ENCODE measurements at places on chromosomes 4 and X.

GRCh38 chr4:107468812-107469211, 251.2 kb downstream of the PAPSS1 start:
- DNase-seq, result peak; percentile 44

DNA sequence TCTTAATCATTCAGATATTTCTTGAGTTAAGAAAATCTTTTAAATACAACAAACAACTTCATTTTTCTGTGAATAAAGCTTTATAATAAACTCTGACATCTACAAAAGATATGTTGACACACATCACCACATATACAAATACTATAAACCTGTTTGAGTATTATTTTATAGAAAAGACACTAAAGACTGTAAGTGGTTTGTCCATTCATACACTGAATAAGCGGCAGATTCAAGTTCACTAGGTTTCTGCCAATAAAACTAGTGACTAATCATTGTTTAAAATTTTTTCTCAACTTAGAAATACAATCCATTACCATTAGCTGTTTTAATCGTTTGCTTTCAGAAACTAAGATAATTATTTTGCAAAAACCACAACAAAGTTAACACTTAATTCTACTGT, 1900.0 kb downstream of the C4orf33 start:
- no peak for DNase-seq

DNA sequence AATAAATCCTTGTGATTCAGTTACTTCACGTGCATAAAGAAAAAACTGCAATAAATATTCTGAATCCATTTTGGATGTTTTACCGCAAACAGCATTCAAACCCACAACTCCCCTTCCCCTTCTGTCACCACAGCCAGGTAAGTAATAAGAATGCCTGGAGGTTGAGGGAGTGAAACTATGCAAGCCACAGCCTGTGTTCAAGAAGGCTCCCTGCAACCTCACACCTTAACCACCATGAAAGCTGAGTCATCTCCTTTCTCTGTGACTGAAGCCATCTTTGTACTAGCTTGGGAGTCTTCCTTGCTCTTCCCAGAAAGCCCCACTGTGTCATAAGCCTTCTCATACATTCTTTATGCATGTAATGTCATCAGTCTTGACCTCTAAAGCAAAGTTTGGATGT, 297.0 kb upstream of the PUDP start:
- DNase-seq, result no peak

- no peak for DNase-seq
These were observed 99.5 kb upstream of the KLHL13 start for GRCh38 chrX:118216087-118216486.

DNA sequence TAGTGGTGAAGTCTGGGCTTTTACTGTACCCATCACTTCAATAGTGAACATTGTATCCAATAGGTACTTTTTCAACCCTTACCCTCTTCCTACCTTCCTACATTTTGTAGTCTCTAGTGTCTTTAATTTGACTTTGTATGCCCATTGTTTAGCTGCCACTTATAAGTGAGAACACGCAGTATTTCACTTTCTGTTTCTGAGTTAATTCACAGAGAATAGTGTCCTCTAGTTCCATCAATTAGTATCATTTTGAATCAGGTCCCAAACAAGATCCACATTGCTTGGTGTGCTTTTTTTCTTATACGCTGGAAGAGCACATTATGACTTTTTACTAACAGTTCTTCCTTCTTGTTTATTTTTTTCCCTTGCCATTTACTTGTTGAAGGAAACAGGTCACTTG, 176.0 kb upstream of the WDFY3 start:
- no peak for DNase-seq

DNA sequence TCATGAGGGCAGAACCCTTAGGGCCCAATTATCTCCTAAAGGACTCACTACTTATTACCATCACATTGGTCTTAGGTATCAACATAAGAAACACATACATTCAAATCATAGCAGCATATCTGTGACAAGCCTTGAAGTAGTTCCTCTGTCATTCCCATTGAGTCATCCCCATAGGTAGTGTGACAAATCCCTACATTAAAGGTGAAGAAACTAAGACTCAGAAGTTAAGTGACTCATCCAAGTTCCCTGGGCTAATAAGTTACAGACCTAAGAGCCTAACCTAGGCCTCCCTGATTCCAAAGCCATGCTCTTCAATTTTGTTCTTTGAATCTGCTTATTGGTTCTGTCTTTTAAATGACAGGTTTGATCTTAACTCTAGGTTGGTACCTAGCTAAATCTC, 58.2 kb downstream of the CD38 start:
- DNase-seq, result no peak

- DNase-seq, result no peak
These were observed 1.2 kb upstream of the TMSB4X start for GRCh38 chrX:12973561-12974304.

- no peak for DNase-seq
These were observed 36.7 kb upstream of the KLHL13 start for GRCh38 chrX:118153270-118153669.

DNA sequence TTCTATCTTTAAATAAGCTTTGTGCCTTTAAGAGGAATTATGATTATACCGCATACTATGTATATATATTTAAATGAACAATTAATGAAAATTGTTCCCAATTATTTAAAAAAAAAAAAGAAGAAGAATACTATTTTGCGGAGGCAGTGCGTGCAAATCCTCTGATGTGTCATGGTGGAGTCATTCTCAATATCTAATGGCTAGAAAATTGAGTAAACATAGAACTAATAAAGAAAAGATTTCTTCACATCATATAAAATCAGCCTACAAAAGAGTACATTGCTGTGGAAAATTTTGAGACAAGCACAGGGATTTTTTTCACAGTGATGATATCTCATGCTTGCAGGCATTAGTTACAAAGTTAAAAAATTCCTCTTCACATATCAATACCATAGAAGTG, 2.6 kb upstream of the EREG start:
- DNase-seq, result no peak

DNA sequence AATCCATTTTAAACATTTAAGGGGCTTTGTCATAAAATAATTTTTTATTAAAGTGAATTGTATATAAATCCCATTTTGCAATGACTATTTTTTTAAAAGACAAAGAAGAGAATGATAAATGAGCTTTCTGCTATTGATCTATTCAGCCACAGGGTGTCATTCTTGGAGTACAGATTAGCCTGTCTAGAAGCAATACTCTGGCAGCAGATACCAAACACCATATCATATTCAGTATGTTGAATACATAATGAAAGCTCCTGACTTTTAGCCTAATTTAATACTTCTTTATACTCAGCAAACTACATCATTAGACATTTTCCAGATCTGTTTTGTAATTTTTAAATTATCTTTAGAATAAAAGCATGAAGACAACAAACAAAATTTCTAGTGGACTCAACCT, 496.3 kb downstream of the PDGFC start:
- DNase-seq, result peak; percentile 16

- no peak for DNase-seq
These were observed 27.5 kb downstream of the CASK start for GRCh38 chrX:41895826-41896225.

GRCh38 chr4:147723326-147723725, 8.6 kb upstream of the ARHGAP10 start:
- DNase-seq, result no peak

DNA sequence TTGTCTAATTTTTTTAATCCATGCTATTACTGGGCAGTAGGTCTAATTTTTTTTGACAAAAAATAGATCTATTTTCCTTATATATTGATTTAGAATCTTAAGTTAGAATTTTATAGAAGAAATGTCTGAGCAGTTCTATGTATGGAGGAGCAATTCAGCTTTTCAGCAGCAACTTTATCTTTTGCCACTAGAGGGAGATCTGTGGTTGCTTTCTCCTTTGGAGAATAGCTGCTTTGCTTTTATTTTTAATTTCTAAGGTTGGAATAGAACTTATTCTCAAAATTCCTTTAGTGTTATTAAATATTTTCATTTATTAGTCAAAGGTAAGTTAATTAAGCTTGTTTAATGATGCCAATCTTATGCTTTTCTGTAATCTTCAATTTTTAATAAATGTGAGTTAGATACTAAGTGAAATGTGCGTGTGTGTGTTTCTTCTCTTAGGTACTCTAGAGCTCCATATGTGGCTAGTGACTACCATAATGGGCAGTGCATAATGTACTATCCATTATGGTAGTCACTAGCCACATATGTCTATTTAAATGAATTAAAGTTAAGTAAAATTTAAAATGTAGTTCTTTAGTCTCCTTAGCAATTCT, 29.3 kb downstream of the FAM199X start:
- no peak for DNase-seq

- DNase-seq, result no peak
These were observed 124.1 kb downstream of the AFAP1 start for GRCh38 chr4:7815562-7815961.

DNA sequence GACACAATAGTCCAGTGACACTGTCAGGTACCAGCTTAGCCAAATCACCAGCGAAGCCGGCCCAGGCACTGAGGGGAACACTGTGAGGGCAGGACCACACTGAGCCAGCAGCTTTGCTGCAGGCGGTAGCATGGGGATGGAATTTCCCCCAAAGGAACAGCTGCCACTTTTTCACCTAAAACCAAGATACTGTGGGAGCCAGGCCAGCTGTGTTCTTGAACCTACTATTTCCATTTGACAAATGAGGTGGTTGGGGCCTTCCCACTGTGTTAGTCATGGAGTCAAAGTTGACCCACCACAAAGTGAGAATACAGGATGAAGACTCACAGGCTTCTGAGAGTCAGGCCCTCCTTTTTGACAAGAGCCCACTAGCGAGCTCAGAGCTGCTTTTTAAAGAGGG, 70.7 kb upstream of the SH3RF1 start:
- DNase-seq, result no peak

DNA sequence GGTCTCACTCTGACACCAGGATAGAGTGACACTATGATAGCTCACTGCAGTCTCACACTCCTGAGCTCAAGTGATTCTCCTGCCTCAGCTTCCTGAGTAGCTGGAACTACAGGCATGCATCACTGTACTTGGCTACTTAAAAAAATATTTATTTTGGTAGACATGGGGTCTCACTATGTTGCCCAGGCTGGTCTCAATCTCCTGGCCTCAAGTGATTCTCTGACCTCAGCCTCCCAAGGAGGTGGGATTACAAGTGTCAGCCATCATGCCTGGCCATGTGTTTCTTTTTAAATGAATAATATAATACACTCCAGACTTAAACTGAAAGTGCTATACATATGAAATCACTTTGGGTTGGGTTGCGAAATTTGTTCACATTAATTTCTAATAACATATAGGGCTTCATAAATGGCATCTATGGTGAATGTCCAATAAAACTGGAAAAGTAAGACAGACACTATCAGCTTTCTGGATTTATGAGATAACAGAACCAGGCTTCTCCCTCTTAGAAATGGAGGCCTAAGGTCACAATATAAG, 48.0 kb downstream of the SEC24D start:
- DNase-seq, result no peak

DNA sequence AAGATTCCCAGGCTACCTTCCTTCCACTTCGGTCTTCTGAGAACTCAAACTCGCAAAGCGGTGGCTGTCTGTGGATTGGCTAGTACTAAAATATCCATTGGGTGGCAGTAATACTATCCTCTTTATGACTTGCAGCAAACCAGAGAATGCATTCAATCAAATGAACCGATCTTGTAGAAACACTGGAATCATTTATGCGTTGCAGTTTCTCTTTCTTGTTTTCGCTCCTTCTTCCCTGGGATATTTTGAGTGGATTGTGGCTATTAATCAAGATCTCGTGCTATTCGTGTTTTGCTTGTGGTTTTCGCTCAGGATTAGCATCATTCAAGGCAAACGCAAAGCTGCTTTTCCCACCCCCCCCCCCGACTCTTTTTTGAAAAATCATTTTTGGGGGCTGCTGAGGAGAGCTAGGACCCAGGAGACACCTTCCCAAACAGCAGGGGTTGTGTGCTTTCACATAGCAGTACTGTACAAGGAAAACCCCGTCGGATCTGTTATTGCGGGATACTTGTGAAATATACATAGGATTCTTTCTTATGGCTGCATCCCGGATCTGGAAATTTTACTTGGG, at the start of gene IL1RAPL1:
Gene IL1RAPL1 (plus strand): TSS at position 466 of the 571 bp plus-strand sequence.
- DNase-seq, result peak; percentile 79

DNA sequence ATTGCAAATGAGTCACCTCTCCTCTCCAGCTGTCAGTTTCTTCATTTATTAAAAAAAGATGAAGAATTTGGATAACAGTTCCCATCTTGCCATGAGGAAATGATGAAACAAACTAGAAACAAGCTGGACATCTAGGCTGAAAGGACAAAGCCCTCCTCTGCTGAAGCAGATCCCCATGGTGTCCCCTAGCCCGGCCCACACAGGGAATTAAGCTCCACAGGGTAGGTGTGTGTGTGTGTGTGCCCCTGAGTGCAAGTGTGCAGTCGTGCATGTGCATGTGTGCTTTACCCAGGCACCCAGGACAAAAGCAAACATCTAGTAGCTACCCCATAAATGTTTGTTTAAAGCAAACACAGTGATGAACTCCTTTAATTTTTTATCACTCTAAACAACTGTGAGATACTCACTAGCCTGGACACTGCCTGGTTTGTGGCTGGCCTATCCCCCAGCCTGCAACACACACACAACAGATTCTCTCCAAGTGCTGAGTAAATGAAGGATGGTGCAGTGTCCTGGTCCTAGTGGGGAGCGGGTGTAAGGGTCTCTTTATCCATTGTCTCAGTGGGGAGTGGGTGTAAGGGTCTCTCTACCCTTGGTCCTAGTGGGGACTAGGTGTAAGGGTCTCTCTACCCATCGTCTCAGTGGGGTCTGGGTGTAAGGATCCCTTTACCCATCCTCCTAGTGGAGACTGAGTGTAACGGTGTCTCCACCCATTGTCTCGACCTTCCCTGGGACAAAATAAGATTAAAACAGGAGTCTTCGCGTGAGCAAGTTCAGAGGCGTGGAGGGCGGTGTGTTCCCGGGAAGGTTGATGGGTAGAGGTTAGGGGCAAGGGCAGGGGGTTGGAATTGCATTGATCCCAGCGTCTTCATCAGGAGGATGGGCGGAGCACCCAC, 688 bp upstream of the EVC start:
- peak; percentile 41 for DNase-seq

GRCh38 chrX:11103751-11104150, 7.4 kb upstream of the HCCS start:
- no peak for DNase-seq

DNA sequence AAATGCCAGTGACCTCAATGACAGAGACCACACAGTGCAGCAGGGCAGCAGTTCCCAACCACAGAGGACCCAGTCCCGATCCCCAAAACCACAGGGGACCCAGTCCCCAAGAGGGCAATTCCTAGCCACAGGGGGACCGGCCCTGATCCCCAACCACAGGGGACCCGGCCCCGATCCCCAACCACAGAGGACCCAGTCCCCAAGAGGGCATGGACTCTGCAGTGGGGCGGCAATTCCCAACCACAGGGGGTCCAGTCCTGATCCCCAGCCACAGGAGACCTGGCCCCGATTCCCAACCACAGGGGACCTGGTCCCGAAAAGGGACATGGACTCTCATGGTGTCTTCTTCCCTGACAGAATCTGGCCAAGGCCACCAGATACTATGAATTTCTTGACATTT, 136.3 kb downstream of the AFAP1 start:
- no peak for DNase-seq

- no peak for DNase-seq
These were observed 2.0 kb upstream of the THAP9 start for GRCh38 chr4:82898322-82899243.

- no peak for DNase-seq
These were observed 1051.7 kb downstream of the C4orf33 start for GRCh38 chr4:130147641-130148040.
